Glutamatergic neuron (in vitro differentiated cells): ENCODE measurements at places on chromosomes 12 and 14. TPM values are rescaled to one million over a fixed set of nuclear protein-coding genes. Genes with fewer than 3 reads are reported as not detected.
A peak's percentile ranks its signal among the peaks of the same experiment; 100 is the strongest.

SYCP3 gene
- total RNA-seq, result not detected

MMP17 gene
- 65.8 TPM for total RNA-seq

ALDH1L2 gene
- 47.4 TPM for total RNA-seq

- no peaks in the 10 kb centered on the region for H3K27me3 ChIP-seq
- no peak for DNase-seq
- no peak overlapping the region for H3K27ac ChIP-seq
- H3K4me3 ChIP-seq, result no peak overlapping the region
- no peaks in the 10 kb centered on the region for H3K36me3 ChIP-seq
Measured at GRCh38 chr14:29806124-29806517, 121.5 kb downstream of the PRKD1 start.

GRCh38 chr12:102976609-102977280 is 19.3 kb downstream of the ASCL1 start:
- no peak overlapping the region for H3K4me3 ChIP-seq
- no peaks in the 10 kb centered on the region for H3K4me1 ChIP-seq
- H3K36me3 ChIP-seq, result no peaks in the 10 kb centered on the region

DNA sequence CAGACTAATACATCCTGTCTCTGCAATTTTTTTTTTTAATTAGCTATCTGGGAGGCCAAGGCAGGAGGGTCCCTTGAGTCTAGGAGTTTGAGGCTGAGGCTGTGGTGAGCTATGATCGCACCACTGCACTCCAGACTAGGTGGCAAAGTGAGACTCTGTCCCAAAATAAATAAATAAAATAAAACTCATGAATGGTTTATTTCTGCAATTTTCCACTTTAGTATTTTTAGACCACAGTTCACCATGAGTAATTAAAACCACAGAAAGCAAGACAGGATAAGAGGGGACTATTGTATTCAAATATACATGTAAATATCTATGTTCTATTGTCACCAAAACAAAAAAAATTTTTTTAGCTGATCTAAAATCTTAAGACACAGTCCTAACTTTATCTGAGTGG is 17.8 kb downstream of the TAOK3 start:
- H3K27ac ChIP-seq, result no peak overlapping the region
- H3K36me3 ChIP-seq, result peaks cover 4% of the 10 kb centered on the region
- DNase-seq, result no peak
- H3K4me3 ChIP-seq, result no peak overlapping the region
- peaks cover 5% of the 10 kb centered on the region for H3K4me1 ChIP-seq

DNA sequence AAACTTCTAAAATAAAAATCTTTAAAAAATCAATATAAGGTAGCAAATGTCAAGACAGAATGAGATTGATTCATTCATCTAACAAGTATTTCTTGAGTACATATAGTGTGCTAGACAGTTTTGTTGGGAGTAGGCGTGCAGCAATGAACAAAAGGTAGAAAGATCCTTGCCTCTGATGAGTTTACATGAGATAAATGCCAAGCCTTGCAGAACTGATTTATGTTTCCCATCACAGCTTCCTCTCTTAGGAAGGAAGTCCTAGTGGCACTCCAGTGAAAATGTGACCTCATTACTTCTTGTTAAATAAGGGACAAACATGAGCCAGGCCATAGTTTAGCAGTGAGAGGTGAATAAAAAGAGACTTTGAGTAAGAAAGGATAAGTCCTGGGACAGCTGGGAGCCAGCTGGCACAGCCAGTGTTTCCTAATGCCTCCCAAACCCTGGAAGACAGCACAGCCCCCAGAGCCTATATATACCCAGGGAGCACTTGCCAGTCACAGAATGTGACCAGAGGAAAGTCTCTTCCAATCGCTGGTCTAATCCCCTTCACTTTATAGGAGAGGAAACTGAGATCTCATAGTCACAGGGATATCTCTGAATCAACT is 4.7 kb upstream of the COCH start:
- DNase-seq, result no peak
- H3K36me3 ChIP-seq, result no peaks in the 10 kb centered on the region
- peaks cover 13% of the 10 kb centered on the region for H3K4me1 ChIP-seq

ZNF219 gene
- total RNA-seq, result 103 TPM

DNA sequence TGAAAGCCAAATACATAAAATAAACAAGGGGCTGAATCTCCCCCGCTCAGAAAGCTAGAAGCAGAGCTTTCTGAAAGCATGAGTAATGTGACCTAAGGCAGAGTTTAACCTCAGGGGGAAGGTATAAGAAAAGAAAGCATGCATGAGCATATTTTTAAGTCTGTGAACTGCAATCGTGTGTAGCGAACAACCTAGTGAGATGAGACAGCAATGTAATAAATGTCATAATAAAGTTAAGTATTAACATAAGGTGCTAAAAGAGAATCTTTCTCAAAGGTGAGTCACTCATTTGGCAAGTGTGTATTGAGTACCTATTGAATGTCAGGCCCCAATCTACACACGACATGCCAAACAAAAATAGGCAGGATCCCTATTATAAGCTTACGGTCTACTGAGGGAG is 14.2 kb upstream of the WDR20 start:
- no peaks in the 10 kb centered on the region for H3K4me1 ChIP-seq
- no peaks in the 10 kb centered on the region for H3K36me3 ChIP-seq
- H3K27ac ChIP-seq, result no peak overlapping the region
- H3K4me3 ChIP-seq, result no peak overlapping the region

GRCh38 chr12:101439236-101439635 is 31.7 kb upstream of the ARL1 start:
- DNase-seq, result no peak
- no peaks in the 10 kb centered on the region for H3K4me1 ChIP-seq
- H3K4me3 ChIP-seq, result no peak overlapping the region
- H3K36me3 ChIP-seq, result no peaks in the 10 kb centered on the region
- no peak overlapping the region for H3K27ac ChIP-seq
- no peaks in the 10 kb centered on the region for H3K27me3 ChIP-seq

GRCh38 chr12:88934163-88934747 is 354.0 kb upstream of the KITLG start:
- H3K36me3 ChIP-seq, result no peaks in the 10 kb centered on the region
- no peaks in the 10 kb centered on the region for H3K27me3 ChIP-seq
- H3K4me1 ChIP-seq, result peaks cover 3% of the 10 kb centered on the region
- no peak overlapping the region for H3K4me3 ChIP-seq
- no peak overlapping the region for H3K27ac ChIP-seq

DNA sequence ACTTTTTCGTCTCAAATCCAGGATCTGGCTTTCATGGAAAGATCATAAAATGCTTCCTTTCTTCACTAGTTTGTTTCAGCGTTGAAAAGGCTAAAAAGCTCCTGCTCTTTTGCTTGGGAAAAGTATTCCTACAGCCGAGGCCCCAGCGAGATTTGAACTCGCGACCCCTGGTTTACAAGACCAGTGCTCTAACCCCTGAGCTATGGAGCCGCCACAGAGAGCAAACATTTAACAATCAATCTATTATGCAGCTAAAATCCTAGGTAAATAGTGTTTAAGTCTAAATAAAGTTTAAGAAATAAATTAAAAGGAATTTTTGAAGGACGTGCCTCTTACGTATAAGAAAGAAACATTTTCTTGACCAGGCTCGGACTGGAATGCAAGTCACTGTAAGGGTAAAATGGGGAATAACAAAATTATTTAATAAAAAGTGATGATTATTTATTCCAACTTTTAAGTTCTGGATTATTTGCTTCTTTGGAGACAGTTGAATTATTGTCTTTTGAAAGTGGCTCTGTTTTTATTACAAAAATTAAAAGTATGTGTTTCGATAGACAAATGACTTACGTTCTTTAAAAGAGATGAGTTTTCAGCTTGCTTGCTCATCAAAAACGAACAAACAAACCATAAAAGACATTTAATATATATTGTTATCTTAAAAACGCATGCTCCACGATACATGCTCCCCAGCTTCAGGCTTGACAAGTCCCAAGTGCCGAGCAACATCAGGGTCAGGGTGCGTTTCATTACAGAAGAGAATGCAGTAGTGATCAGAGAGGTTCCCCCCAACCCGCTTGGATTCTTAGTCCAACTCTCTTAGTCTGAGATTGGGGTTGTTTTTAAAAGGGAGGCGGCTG is 10.2 kb downstream of the OR6S1 start:
- H3K4me1 ChIP-seq, result peaks cover 3% of the 10 kb centered on the region
- peak overlapping the region; percentile 67 for H3K27ac ChIP-seq

GRCh38 chr14:66596241-66596985 is 88.5 kb downstream of the GPHN start:
- H3K36me3 ChIP-seq, result peaks cover 9% of the 10 kb centered on the region
- H3K27ac ChIP-seq, result no peak overlapping the region
- H3K27me3 ChIP-seq, result peaks cover 3% of the 10 kb centered on the region
- H3K4me3 ChIP-seq, result no peak overlapping the region

KDM5A gene
- 86.4 TPM for total RNA-seq

GRCh38 chr12:131076296-131076695 is 122.6 kb downstream of the ADGRD1 start:
- no peak overlapping the region for H3K27ac ChIP-seq
- no peak overlapping the region for H3K4me3 ChIP-seq
- H3K36me3 ChIP-seq, result no peaks in the 10 kb centered on the region
- peaks cover 4% of the 10 kb centered on the region for H3K27me3 ChIP-seq
- DNase-seq, result no peak
- H3K4me1 ChIP-seq, result no peaks in the 10 kb centered on the region

GRCh38 chr12:112905451-112906089 is 1.2 kb upstream of the OAS1 start:
- peaks cover 1% of the 10 kb centered on the region for H3K27me3 ChIP-seq
- H3K4me3 ChIP-seq, result no peak overlapping the region
- H3K27ac ChIP-seq, result no peak overlapping the region
- peaks cover 4% of the 10 kb centered on the region for H3K36me3 ChIP-seq

BRMS1L gene
- 15.9 TPM for total RNA-seq

ZC2HC1C gene
- total RNA-seq, result 3.2 TPM

- H3K4me3 ChIP-seq, result no peak overlapping the region
- H3K4me1 ChIP-seq, result no peaks in the 10 kb centered on the region
Measured at GRCh38 chr12:45076417-45077026, 25.6 kb upstream of the DBX2 start.

DACT1 gene
- total RNA-seq, result 39.9 TPM

KLRD1 gene
- total RNA-seq, result 0.25 TPM

DNA sequence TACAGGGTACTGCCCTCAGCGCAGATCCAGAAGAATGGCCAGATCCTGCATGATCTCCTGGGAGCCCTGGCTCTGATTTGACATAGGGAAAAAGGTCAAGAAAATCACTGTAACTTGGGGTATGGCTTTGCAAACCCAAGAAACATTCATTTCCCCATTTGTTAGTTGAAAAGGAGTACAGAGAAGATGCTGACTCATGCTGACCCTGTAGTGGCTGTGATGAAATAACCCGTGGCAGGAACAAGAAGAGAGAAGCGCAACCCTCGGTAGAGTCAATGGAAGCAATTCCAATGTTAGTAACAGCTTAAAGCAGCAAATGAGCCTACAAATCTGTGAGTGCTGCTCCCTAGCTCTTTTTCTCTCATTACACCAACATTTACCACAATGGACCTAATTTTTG is 281.6 kb upstream of the NPAS3 start:
- H3K4me1 ChIP-seq, result peaks cover 18% of the 10 kb centered on the region
- no peaks in the 10 kb centered on the region for H3K36me3 ChIP-seq
- no peak for DNase-seq
- peak overlapping the region; percentile 55 for H3K27ac ChIP-seq

DNA sequence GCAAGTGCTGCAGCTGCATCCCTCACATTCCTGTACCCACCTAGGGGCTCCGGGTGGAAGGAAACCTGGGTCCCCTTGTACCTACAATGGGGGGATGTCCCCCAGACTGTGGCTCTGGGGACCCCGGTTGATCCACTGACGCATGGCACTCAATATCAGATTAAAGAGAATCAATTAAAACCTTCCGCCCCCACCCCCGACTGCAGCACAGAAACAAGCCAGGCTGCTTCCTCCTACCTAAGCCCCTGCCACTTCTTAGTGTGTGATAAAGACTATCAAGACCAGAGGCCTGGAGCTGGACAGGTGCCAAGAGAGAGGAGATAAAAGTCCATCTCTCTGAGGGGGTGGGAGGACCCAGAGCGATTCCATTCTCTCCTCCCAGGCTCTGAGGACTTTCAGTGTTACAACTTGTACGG is 28.2 kb upstream of the RPLP0 start:
- H3K36me3 ChIP-seq, result no peaks in the 10 kb centered on the region
- no peak overlapping the region for H3K4me3 ChIP-seq
- H3K27ac ChIP-seq, result no peak overlapping the region
- no peak for DNase-seq
- peaks cover 15% of the 10 kb centered on the region for H3K27me3 ChIP-seq

GRCh38 chr14:100688598-100689461 is 37.9 kb upstream of the DLK1 start:
- H3K27ac ChIP-seq, result no peak overlapping the region
- H3K4me3 ChIP-seq, result no peak overlapping the region
- H3K27me3 ChIP-seq, result peaks cover 4% of the 10 kb centered on the region
- peaks cover 6% of the 10 kb centered on the region for H3K4me1 ChIP-seq

CD9 gene
- total RNA-seq, result 17.6 TPM

DNA sequence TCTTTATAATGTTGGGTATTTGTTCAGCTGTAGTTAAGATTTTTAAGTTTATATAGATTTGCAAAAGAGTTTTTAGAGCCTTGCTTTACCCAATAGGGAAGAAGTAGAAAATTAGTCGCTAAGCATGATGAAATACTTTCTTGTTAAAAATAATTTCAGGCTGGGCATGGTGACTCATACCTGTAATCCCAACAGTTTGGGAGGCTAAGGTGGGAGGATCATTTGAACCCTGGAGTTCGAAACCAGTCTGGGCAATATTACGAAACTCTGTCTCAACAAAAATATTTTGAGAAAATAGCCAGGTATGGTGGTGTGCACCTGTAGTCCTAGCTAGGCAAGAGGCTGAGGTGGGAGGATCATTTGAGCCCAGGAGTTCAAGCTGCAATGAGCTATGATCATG is 18.7 kb upstream of the SCFD1 start:
- no peaks in the 10 kb centered on the region for H3K4me1 ChIP-seq
- no peaks in the 10 kb centered on the region for H3K27me3 ChIP-seq
- H3K4me3 ChIP-seq, result no peak overlapping the region
- DNase-seq, result no peak
- H3K36me3 ChIP-seq, result no peaks in the 10 kb centered on the region

GRCh38 chr12:114817571-114818425 is 133.8 kb upstream of the TBX3 start:
- no peaks in the 10 kb centered on the region for H3K4me1 ChIP-seq
- no peaks in the 10 kb centered on the region for H3K36me3 ChIP-seq
- no peak overlapping the region for H3K27ac ChIP-seq
- no peak for DNase-seq
- peaks cover 1% of the 10 kb centered on the region for H3K27me3 ChIP-seq
- no peak overlapping the region for H3K4me3 ChIP-seq

TAS2R46 gene
- 3.3 TPM for total RNA-seq

GRCh38 chr14:95896498-95897135 is 20.0 kb downstream of the TUNAR start:
- peaks cover 4% of the 10 kb centered on the region for H3K27me3 ChIP-seq
- peaks cover 2% of the 10 kb centered on the region for H3K36me3 ChIP-seq
- H3K4me1 ChIP-seq, result peaks cover 36% of the 10 kb centered on the region
- no peak overlapping the region for H3K27ac ChIP-seq
- no peak overlapping the region for H3K4me3 ChIP-seq

RPL10L gene
- not detected for total RNA-seq
